ENCODE measurements at places on chromosomes 7 and 10. TPM values are rescaled to one million over a fixed set of nuclear protein-coding genes. Genes with fewer than 3 reads are reported as not detected.

Gene FAM20C
- 18.5 TPM for total RNA-seq

Gene ZNF746
- 14.5 TPM for total RNA-seq

Gene KIF5B
- 153 TPM for total RNA-seq

Gene COBL
- total RNA-seq = 49.2 TPM

Gene EPHA1
- total RNA-seq = 18.4 TPM

Gene BPGM
- 10.5 TPM for total RNA-seq

Gene GPR15LG
- total RNA-seq = 515 TPM

Gene PON3
- total RNA-seq = 3.5 TPM

Gene SLC13A4
- total RNA-seq = not detected

Gene SP8
- 0.15 TPM for total RNA-seq

Gene HSPA14
- 20.2 TPM for total RNA-seq

Gene PNLIP
- total RNA-seq = not detected

Gene LRRC4
- 0.17 TPM for total RNA-seq

Gene ASAH2
- 3.9 TPM for total RNA-seq

Gene PDK4
- 27.6 TPM for total RNA-seq

Gene DLD
- 119 TPM for total RNA-seq

Gene ASB10
- total RNA-seq = not detected

Gene INHBA
- 0.15 TPM for total RNA-seq

Gene OPN1SW
- not detected for total RNA-seq

Gene NUTM2E
- total RNA-seq = not detected

Gene TRIM50
- total RNA-seq = not detected

Gene EFCAB10
- not detected for total RNA-seq

Gene SPDYE5
- not detected for total RNA-seq

Gene CDK13
- total RNA-seq = 45.2 TPM

Gene ST8SIA6
- total RNA-seq = 0.94 TPM

Gene FRMPD2
- 0.35 TPM for total RNA-seq

Gene ATOH7
- total RNA-seq = 0.17 TPM

Gene MLXIPL
- total RNA-seq = 9.5 TPM

Gene CPA4
- not detected for total RNA-seq

Gene NRAP
- total RNA-seq = 1.3 TPM

Gene VTI1A
- total RNA-seq = 38.6 TPM

Gene CPVL
- 4.9 TPM for total RNA-seq

Gene PRPS1L1
- total RNA-seq = not detected

Gene EGR2
- 0.20 TPM for total RNA-seq

Gene NPFFR1
- total RNA-seq = 0.07 TPM

Gene GPNMB
- 12.8 TPM for total RNA-seq

Gene SLC26A3
- 973 TPM for total RNA-seq

Gene STRIP2
- 4.7 TPM for total RNA-seq

Gene KCNIP2
- total RNA-seq = 2.8 TPM

Gene PDE6C
- total RNA-seq = not detected

Gene PRR15
- total RNA-seq = 194 TPM

Gene ADAMTS14
- total RNA-seq = 1.5 TPM

Gene ADAM22
- 2.6 TPM for total RNA-seq

Gene MACC1
- 9.5 TPM for total RNA-seq

Gene DOCK4
- total RNA-seq = 6.5 TPM

Gene MOGAT3
- total RNA-seq = 33.2 TPM

Gene FAM25A
- total RNA-seq = not detected

Gene NPSR1
- total RNA-seq = 1.0 TPM
